H9 (cell line): ENCODE measurements at places on chromosomes 3 and 15.
A peak's percentile ranks its signal among the peaks of the same experiment; 100 is the strongest.

DNA sequence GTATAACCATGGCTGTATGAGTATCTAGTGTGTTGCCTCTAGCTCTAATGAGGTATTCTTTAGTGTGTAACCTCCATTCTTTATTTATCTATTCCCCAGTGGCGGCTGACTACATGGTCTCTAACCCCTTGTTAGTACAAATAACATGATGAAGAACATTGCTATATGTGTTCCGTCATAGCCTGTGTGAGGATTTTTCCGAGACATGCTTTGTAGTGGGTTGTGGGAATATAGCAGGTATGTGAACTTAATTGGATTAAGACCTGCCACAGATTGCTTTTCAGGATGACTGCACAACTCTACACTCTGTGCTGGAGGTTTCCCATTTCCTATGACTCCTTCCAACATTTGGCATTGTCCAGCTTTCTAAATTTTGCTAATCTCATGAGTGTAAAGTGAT lies 563.4 kb downstream of the ROBO1 start:
- H3K36me3 ChIP-seq = no peaks in the 10 kb centered on the region
- H3K27me3 ChIP-seq = no peaks in the 10 kb centered on the region
- peaks cover 5% of the 10 kb centered on the region; the same call in 1 of the 2 replicates for H3K4me1 ChIP-seq
- H3K4me3 ChIP-seq = no peak overlapping the region
- no peak overlapping the region for H3K27ac ChIP-seq

GRCh38 chr3:133040696-133041523 lies 2.7 kb downstream of the TMEM108 start:
- peaks cover 6% of the 10 kb centered on the region; the same call in 1 of the 2 replicates for H3K4me1 ChIP-seq
- DNase-seq = peak; percentile 80
- H3K27ac ChIP-seq = no peak overlapping the region
- H3K27me3 ChIP-seq = peaks cover 6% of the 10 kb centered on the region; the same call in 1 of the 2 replicates
- H3K36me3 ChIP-seq = peaks cover under 1% of the 10 kb centered on the region; the same call in 1 of the 2 replicates
- no peak overlapping the region for H3K4me3 ChIP-seq

DNA sequence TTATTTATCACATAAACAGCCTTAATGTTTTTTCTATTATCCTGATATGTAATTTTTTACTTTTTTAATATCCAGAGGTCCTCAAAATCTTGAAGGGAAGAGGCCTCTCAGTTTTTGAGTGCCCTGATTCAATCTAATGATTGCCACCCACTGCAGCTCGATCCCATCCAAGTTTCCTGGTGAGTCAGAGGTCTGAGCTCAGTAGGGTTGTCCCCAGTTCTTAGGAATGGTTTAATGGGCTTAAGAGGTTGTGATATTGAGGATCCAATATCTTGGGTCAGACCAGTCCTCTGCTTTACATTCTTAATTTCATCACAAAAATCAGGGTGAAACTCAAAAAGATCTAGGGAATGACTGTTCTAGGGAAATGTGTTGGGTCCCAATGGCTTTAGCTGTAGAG lies 238.5 kb downstream of the NSUN3 start:
- no peaks in the 10 kb centered on the region for H3K27me3 ChIP-seq
- no peak overlapping the region for H3K27ac ChIP-seq
- no peak for DNase-seq
- H3K4me3 ChIP-seq = no peak overlapping the region
- H3K36me3 ChIP-seq = no peaks in the 10 kb centered on the region

DNA sequence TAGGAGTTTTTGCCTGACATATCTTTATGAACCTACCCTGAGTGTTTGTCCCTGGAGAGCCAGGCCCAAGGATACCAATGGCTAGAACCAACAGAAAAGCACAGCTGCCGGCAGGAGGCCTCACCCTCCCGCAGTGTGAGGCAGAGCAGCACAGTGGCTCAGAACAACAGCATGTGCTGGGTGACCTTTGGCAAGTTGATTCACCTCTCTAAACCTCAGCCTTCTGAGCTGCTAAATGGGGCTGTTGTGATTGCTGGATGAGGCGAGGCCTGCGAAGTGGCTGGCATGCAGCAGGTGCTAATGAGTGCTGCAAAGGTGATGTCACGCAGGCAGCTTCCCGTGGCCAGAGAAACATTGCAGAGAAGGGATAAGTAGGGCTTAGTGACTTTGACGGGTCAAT lies 23.3 kb downstream of the IDH2 start:
- no peak for DNase-seq
- H3K4me1 ChIP-seq = no peaks in the 10 kb centered on the region; the same call in 1 of the 2 replicates
- no peak overlapping the region for H3K4me3 ChIP-seq
- H3K27ac ChIP-seq = no peak overlapping the region
- H3K36me3 ChIP-seq = peaks cover 18% of the 10 kb centered on the region; the same call in 1 of the 2 replicates
- no peaks in the 10 kb centered on the region for H3K27me3 ChIP-seq

DNA sequence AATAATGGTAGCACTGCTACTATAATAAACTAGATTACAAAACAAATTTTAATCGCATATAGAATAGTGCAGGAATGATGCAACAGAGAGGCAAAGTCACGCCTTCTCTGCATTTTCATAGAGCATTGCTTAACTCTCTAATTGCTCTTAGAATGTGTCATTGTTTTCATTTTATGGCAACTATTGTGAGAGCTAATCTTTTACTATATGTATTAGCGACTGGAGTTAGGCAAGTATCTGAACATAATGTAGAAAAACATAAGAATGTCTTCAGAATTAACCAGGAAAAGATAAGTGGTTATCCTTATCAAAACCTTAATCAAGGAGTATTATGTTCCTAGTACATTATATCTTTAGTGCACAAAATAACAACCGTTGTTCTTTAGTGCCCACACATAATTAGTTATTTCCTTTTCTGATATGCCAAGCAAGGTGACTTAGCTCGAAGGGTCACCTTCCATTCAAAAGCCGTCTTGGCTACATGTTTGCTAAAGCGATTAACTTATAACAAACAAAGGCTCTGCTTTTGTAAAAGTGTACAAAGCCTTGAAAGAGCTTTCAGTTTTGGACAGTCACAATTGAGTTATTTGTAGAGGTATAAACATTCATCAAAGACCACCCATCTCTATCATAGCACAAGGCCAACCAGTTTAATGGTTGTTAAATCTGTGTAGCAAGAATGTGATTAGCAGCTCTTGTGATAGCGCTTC lies 1328.9 kb downstream of the ROBO2 start:
- no peak overlapping the region for H3K27ac ChIP-seq
- no peaks in the 10 kb centered on the region for H3K27me3 ChIP-seq
- no peaks in the 10 kb centered on the region for H3K36me3 ChIP-seq
- no peak overlapping the region for H3K4me3 ChIP-seq
- H3K4me1 ChIP-seq = no peaks in the 10 kb centered on the region
- DNase-seq = no peak

DNA sequence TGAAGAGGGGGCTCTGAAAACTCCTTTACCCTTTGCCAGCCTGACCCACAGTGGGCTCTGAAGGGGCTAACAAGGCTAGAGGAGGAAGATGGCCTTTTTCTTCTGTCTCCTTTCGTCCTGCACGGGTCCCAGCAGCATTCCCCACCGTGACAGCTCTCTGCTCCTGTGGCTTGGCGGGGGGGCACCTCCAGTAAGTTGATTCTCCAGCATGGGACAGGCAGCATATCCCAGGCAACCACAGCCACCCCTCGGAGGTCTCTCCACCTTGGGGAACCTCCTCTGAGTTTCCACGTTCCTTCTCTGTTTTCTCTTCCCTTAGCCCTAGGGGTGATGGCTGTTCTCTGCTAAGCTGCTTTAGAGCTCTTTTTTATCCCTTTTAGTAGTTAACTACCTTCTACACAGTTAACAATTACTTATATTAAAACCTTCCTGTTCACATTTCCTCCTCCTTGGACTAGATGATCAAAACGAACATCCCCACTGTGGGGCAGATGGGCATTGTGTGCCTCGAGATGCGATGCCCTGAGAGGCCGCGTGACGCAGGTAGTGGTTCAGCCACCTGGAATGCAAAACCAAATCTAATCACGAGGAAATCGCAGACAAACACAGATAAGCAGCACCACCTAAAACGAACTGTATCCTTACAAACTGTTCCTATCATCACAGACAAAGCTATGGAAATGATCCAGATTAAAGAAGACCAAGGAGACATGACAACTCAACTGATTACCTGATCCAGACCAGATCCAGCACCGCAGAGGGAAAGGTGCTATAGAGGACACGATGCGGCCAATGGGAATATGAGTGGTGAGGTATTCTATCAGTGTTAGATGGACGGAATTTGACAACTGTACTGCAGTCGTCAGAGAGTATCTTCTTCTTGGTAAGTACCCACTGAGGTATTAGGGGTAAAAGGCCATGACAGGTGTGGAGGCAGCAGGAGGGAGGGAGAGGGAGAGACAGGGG lies 27.7 kb downstream of the TSPAN3 start:
- H3K27me3 ChIP-seq = no peaks in the 10 kb centered on the region
- no peak overlapping the region for H3K27ac ChIP-seq
- no peak for DNase-seq
- H3K4me1 ChIP-seq = no peaks in the 10 kb centered on the region
- H3K4me3 ChIP-seq = no peak overlapping the region

DNA sequence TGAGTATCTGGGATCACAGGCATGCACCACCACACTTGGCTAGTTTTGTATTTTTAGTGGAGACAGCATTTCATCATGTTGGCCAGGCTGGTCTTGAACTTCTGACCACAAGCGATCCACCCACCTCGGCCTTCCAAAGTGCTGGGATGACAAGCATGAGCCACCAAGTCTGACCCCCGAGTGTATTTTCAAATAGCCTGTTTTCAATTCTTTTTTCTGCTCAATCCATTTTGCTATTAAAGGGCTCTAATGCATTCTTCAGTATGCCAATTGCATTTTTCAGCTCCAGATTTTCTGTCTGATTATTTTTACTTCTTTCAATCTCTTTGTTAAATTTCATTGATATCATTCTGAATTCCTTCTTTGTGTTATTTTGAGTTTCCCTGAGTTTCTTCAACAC lies 5.8 kb downstream of the OR5H6 start:
- H3K27me3 ChIP-seq = no peaks in the 10 kb centered on the region
- H3K27ac ChIP-seq = no peak overlapping the region
- H3K4me3 ChIP-seq = no peak overlapping the region
- H3K4me1 ChIP-seq = no peaks in the 10 kb centered on the region
- no peak for DNase-seq

GRCh38 chr15:73687351-73687750 lies 3.2 kb downstream of the CD276 start:
- DNase-seq = no peak
- no peaks in the 10 kb centered on the region for H3K27me3 ChIP-seq
- no peak overlapping the region for H3K4me3 ChIP-seq
- peaks cover 6% of the 10 kb centered on the region; the same call in 1 of the 2 replicates for H3K4me1 ChIP-seq

GRCh38 chr3:39183211-39184080 lies 8.9 kb downstream of the XIRP1 start:
- H3K27ac ChIP-seq = no peak overlapping the region
- no peaks in the 10 kb centered on the region; the same call in 1 of the 2 replicates for H3K27me3 ChIP-seq
- no peak for DNase-seq
- no peak overlapping the region for H3K4me3 ChIP-seq
- H3K4me1 ChIP-seq = peaks cover 7% of the 10 kb centered on the region; the same call in 1 of the 2 replicates

DNA sequence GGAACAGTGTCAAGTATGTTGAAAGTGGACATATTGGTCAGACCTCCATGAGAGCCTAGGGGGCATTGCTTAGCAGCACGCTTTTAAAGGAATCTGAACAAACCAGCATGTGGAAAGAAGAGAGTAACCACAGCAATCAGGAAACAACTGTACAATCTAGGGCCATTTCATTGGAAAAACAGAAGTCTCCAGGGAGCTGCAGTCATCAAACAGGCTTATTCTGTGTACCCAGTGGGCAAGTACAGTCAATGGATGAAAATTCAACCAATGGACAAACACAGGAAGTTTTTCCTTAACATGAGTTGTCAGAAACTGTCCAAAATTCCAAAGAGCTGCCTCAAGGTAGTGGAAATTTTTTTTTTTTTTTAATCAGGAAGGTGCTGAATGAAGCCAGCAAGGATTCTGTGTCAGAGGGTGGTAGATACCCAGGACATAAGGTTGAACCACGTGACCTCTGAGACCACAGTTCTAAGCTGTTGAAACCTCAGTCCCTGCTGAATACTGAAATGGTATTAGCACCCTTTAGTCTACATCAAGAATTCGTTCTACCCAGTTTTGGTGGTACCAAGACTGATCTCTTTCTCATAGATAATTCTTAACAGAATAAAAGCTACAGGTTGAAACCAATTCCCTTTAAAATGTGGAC lies 4.4 kb upstream of the DLG1 start:
- no peaks in the 10 kb centered on the region for H3K36me3 ChIP-seq
- H3K4me3 ChIP-seq = no peak overlapping the region
- no peaks in the 10 kb centered on the region for H3K4me1 ChIP-seq
- DNase-seq = no peak
- no peaks in the 10 kb centered on the region for H3K27me3 ChIP-seq

GRCh38 chr15:63318344-63318743 lies 40.9 kb downstream of the APH1B start:
- H3K36me3 ChIP-seq = no peaks in the 10 kb centered on the region
- peaks cover 9% of the 10 kb centered on the region; the same call in 1 of the 2 replicates for H3K4me1 ChIP-seq
- H3K27ac ChIP-seq = no peak overlapping the region
- no peak for DNase-seq

DNA sequence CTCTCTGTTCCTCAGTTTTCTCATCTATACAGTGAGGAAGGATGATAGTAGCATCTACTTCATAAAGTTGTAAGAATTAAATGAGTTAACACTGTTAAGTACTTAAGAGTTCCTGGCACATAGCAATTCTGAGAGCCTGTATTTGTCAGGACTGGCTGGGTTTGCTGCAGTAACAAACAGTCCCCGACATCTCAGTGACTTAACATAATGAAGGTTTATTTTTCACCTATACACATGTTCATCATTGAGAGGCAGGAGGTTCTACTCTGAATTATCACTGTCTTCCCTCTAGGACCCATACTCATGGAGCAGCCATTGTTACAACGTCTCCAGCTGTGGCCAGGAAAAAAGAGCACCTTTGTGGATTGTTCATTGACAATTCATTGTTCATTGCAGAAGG lies 190.6 kb upstream of the PROK2 start:
- H3K27ac ChIP-seq = no peak overlapping the region
- H3K4me1 ChIP-seq = no peaks in the 10 kb centered on the region
- no peaks in the 10 kb centered on the region for H3K36me3 ChIP-seq
- DNase-seq = no peak
- no peak overlapping the region for H3K4me3 ChIP-seq

GRCh38 chr3:134073583-134073945 lies 43.8 kb upstream of the SLCO2A1 start:
- DNase-seq = no peak
- no peak overlapping the region for H3K4me3 ChIP-seq
- no peaks in the 10 kb centered on the region for H3K27me3 ChIP-seq
- no peak overlapping the region for H3K27ac ChIP-seq
- H3K36me3 ChIP-seq = no peaks in the 10 kb centered on the region

GRCh38 chr3:192128060-192128459 lies 599.3 kb downstream of the FGF12 start:
- H3K4me3 ChIP-seq = no peak overlapping the region
- H3K27ac ChIP-seq = no peak overlapping the region
- H3K27me3 ChIP-seq = no peaks in the 10 kb centered on the region
- no peaks in the 10 kb centered on the region for H3K4me1 ChIP-seq

GRCh38 chr3:136070953-136071949 lies 105.7 kb downstream of the PPP2R3A start:
- no peak overlapping the region for H3K27ac ChIP-seq
- no peak overlapping the region for H3K4me3 ChIP-seq
- no peaks in the 10 kb centered on the region for H3K4me1 ChIP-seq
- no peaks in the 10 kb centered on the region for H3K36me3 ChIP-seq

GRCh38 chr15:89802986-89803824 lies 11.4 kb downstream of the ANPEP start:
- no peaks in the 10 kb centered on the region for H3K4me1 ChIP-seq
- H3K27me3 ChIP-seq = no peaks in the 10 kb centered on the region
- no peak for DNase-seq
